ENCODE measurements at places on chromosomes 3 and 15.

DNA sequence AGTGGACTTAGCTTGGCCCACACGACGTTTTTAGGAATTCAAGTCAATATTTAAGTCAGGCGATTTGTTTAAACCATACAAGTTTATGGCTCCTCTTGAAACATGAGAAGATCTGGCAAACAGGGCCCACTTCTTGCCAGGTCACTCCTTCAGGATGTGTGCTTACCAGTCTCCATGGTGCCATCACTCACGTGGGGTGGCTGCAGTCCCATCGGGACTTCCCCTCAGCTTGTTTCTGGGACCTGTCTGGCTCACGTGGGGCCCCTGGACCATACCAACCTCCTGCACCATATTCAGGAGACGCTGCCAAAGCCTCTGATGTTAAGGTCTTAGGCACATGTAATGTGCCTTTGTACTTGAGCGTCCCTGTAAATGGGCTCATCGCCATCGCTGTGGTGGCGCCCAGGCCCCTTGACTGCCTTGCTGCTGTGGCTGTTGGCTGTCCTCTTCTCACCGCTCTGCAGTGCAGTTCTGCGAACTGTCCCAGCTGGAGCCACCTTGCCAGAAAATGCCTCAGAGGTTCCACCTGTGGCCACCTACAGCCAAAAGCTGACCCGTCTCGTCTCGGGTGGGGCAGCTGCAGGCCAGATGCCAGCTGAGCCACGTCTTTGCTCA lies 8.9 kb downstream of the MCM2 start:
- no peak for DNase-seq

DNA sequence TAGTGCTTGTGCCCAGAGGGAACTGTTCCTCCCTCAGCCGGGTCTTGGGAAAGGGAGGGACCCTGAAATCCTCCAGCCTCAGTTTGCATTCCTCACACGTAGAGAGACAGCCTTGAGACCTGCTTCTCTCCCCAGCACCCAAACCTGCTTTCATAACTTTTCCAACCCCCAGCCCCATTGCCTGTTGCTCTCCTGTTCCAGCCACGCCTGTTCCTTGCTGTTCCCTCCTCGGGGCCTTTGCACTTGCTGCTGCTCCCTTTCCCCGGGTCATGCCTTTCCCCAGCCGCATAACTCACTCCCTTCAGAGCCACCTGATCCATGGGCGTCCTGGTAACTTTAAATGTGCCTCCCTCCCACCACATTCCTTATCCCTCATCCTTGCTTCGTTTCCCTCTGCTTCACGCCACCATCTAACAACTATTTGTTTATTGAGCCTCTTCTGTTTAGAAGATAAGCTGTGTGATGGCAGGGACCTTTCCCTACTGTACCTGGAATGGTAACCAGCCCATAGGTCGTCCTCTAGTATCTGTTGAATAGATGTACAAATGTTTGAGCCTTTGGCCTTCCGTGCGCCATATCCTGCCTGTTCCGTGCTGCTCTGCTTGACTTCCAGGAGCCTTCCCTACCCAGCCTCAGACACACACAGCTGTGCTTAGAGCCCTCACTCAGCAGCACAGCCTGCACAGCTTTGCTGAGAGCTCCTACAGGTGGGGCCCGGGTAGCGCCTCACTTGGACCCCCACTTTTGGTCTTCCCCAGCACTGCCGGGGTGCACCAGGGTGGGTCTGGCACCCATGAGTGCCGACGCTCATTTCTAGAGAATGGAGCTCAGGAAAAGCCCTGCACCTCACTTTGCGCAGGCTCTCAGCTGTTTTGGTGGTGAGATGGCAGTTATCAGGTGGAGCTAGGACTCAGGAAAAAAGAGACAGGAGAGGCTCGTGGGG lies 60.2 kb downstream of the SCN5A start:
- no peak for DNase-seq

- no peak for DNase-seq
Observed at GRCh38 chr3:17166369-17166768, 281.6 kb downstream of the PLCL2 start.

DNA sequence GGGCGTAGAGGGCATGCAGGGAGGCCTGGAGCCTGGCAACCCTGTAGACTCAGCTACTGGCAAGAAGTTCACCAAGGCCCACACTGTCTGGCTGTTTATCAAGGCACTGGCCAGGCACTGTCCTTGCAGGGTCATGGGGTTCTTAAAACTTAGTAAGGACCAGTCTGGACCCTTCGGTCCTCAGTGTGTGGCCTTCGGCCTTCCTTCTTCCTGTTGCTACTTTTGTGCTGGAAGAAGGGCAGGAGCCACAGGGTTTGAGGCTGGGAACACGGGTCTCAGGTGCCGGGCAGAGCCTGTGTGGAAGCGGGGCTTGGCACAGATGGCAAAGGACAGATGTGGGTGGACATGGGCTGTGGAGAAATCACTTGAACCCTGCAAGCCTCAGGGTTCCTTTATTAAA lies 76.6 kb downstream of the SNRK start:
- DNase-seq: no peak

- no peak for DNase-seq
Observed at GRCh38 chr3:66609660-66610561, 109.1 kb upstream of the LRIG1 start.

- no peak for DNase-seq
Observed at GRCh38 chr15:85312486-85312885, 67.9 kb upstream of the AKAP13 start.

DNA sequence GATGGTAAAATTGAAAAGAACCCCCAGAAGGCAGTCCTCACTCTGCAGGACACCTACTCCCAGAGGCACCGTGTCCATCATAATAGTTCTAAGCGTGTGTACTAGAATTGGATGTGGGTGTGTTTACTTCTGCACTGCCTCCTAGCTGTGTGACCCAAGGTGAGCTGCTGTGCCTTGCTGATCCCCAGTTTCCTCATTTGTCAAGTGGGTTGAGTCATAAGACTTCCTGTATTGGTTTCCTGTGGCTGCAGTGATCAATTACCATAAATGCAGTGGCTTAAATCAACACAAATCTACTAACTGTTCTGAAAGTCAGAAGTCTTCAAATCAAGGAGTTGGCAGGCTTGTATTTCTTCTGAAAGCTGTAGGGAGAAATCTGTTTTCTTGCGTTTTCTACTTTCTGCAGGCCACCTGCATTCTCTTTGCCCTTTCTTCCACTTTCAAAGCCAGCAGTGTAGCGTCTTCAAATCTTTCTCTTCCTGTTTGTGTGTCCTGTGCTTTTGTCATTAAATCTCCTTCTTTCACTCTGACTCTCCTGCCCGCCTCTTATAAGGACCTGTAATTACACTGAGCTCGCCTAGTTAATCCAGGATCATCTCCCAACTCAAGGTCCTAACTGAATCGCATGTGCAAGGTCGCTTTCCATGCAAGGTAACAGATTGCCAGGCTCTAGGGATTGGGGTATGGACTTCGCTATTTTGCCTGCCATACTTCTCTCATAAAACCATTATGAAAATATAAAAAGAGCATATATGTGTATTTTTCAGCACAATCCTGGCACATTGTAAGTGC lies 59.0 kb downstream of the RORA start:
- no peak for DNase-seq

GRCh38 chr3:55624238-55624637 lies 137.1 kb upstream of the WNT5A start:
- DNase-seq: no peak

DNA sequence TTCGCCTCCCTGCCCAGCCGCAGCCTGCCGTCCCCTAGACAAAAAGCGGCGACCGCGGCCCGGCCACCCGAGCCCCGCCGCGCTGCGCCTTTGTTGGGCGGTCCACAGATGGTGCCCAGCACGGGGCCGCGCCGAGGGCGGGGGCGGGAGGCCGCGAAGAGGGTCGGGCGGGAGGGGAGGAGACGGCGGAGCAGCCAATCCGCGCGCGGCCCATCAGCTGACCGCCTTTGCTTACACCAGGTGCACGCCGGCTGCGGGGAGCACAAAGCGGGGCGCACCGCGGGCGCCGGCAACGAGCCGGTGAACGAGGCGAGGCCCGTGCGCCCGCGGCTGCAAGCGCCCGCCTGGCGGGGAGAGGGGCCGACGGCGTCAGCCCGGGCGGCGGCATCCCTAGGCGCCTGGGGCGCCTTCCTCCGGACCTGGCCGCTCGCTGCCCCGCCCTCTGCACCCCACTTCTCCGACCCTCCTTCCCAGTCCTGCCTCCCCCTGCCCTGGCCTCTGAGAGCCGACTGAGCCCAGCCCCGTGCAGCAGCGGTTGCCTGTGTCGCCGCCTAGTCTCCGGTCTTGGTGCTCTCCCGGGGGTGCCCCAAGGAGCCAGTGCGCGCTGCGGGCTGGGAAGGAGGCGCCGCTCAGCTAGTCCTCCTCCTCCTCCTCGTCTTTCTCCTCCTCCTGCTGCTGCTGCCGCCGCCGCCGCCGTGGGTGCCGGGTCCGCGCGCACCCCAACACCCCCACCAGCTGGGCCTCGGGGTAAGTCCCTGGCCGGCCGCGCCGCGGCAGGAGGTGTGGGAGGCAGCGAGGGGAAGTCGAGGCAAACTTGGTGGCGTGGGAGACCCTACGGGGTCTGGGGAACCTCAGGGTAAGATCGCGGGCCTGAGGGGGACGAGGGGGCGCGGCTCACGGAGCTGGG lies at the start of gene LRRN1:
LRRN1 (plus strand) TSS at position 259 of the 907 bp plus-strand sequence. CDS start 45,211 bp downstream, outside the sequence.
- no peak for DNase-seq

DNA sequence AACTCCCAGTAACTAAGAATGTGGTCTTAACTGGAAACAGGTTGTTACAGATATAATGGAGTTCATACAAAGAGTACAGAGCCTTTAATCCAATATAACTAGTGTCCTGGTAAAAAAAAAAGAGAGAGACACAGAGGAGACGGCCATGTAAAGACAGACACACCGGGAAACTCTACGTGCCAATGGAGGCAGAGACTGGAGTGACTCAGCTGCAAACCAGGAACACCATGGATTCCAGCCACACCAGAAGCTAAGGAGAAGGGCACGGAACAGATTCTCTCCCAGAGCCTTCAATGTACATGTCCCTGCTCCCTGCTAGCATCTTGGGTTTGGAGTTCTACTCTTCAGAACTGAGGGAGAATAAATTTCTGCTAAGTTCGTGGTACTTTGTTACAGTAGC lies 4.5 kb downstream of the RNF168 start:
- DNase-seq: no peak

DNA sequence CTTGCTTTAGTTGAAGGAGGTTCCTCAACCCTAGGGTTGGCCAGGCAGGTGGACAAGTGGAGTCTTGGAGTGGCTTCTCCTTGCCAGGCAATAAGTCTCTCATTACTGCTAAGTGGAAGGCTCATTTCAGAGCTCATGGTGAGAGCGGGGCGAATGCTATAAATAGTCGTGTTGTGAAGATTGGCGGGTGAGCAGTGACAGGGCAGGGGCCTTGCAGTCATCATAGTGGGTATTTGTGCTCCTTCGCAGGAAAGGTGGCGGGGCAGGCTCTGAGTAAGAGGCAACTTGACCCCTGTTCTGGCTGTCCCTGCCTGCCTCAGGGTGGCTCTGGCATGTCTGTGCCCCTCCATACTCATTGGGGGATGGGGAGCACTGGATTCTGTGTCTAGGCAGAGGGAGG lies 8.7 kb upstream of the GRM2 start:
- no peak for DNase-seq

GRCh38 chr3:105334138-105334882 lies 32.4 kb upstream of the ALCAM start:
- DNase-seq: no peak

- DNase-seq: no peak
Observed at GRCh38 chr15:59918994-59919951, 84.8 kb upstream of the FOXB1 start.

DNA sequence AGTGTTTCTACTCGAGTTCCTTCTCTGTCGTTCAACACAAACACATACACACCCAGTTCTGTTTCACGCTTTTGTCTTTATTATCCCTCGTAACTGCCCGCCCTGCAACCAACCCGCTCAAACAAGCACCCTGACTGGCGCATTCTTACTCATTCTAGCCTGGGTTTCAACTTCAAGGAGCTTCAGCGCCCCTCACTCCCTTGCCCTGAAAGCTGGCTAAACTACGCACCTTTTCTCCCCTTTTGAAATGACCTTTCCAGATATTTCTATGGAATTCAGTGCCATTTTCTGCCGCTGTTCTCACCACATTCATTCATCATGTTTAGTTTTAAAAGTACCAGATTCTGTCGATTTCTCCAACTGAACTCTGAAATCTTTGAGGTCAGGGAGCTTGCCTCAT lies 653 bp upstream of the MFSD1 start:
- DNase-seq: no peak

- no peak for DNase-seq
Observed at GRCh38 chr3:73432023-73432705, 192.6 kb downstream of the PDZRN3 start.

DNA sequence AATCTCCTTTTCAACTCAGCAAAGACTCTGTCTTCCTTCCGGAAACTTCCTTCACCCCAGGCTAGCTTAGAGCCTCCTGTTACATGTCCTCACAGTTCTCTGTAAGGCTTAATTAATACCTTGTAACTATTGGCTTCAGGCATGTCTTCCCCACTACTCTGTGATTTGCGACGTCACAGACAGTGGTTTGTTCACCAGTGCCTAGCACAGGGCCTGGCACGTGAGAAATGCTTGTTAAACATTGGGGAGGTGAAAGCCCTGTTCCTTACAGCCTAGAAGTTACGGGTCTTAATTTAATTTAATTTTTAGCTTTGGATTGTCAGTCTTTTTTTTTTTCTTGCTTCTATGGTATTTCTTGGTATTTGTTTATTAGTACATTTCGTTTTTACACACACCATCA lies 36.4 kb upstream of the CACNA2D3 start:
- no peak for DNase-seq

- no peak for DNase-seq
Observed at GRCh38 chr15:75666823-75667501, 19.2 kb downstream of the SNX33 start.

DNA sequence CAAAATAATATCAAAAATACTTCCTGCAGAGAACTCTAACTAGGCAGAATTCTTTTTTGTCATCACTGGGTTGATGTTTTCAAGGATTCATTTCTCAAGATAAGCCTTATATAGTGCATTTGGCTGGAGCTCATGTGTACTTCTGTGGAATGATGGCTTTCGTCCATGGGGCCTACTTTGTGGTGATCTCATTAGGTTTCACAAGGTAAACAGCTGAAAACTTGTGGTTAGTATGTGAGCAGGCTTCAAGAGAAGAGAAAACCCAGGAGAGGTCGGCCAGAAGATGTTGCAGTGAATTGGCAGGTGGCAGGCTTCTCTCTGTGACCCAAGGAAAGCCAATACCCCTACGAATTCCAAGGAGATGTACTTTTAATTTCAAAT lies 121.4 kb upstream of the PHLDB2 start:
- no peak for DNase-seq

GRCh38 chr3:63809607-63810006 lies 9.5 kb upstream of the C3orf49 start:
- no peak for DNase-seq

DNA sequence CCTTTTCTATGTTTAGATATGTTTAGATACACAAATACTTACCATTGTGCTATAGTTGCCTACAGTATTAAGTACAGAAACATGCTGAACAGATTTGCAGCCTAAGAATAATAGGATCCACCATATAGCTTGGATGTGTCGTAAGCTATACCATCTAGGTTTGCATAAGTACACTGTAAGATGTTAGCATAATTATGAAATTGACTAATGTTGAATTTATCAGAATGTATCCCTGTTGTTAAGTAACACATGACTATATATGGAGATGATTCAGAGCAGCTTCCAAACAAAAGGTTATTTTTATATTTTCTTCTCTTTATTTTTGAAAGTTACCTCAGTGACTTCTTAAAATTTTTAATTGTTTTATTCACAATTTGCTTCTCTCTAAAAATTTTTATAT lies 2.4 kb downstream of the SLC28A2 start:
- DNase-seq: no peak

Data from stimulated activated CD8-positive, alpha-beta memory T cell treated with anti-CD3 and anti-CD28 coated beads, Interleukin-15, amount 100 ng/mL, for 4 hours (primary cell).